ENCODE measurements at places on chromosomes 2 and 18. TPM values are rescaled to one million over a fixed set of nuclear protein-coding genes. Genes with fewer than 3 reads are reported as not detected.

- no peak for DNase-seq
These were observed 92.4 kb downstream of the RHOB start for GRCh38 chr2:20539133-20539719.

DNA sequence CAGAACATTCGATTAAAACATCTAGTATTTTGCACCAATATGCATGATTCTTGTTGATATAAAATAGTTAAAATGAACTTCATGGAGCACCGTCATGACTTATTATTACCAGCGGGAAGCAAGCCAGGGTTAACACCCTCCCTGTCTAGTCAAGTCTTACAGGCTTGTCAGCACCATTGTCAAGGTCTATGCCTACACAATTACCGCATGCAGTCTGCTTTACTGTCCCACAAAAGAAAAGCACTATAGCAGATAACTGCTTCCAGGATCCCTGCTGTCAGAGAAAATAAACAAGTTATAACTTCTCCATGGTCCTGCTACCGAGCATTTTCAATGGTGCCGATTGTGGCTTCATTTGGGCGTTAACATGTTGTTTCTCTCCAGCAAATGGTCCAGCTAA is 968.0 kb upstream of the FAM98A start:
- DNase-seq, result no peak

DNA sequence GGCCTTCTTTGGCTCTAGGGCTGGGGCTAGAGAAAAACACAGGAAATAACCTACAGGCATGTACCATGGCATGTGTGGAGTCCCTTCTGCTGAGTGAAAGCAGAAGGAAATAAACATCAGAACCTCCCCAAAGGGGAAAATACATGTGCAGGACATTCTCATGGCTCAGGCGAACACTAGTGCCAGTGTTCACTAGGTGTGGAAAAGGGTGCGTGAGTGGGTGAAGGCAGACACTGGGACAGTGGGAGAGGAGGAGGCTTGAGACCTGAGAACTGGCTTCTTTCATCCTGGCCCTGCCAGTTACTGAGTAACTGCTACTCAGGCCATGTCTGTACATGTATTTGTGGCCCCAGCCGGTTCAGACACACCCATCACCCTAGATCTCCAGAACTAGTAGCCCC is 268.2 kb downstream of the PRKCE start:
- no peak for DNase-seq

GRCh38 chr2:4753721-4754120 is 938.5 kb upstream of the SOX11 start:
- no peak for DNase-seq

The COQ10B gene
- 27.4 TPM for polyA plus RNA-seq

- DNase-seq, result peak; percentile 14
These were observed 230.1 kb upstream of the PXDN start for GRCh38 chr2:1974397-1974796.

GRCh38 chr2:8393506-8393905 is 288.4 kb upstream of the ID2 start:
- DNase-seq, result no peak

The CRYGD gene
- not detected for polyA plus RNA-seq

DNA sequence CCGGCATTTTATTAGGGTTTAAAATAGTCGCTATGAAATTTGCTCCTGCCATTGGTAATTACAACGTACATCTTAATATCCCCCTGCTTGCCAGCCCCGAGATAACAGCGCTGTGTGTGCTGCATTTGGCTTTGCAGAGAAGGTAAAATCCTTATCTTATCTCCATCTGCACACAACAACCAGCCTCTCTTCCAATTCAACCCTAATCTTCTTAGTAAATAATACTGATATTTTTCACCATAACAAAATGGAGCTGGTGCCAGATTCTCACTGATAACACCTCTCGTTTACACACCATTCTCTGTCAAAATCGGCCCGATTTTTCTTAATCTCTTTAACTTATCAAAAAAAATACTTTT is 61.4 kb upstream of the SIX3 start:
- no peak for DNase-seq

The MYO3B gene
- polyA plus RNA-seq, result 0.44 TPM

DNA sequence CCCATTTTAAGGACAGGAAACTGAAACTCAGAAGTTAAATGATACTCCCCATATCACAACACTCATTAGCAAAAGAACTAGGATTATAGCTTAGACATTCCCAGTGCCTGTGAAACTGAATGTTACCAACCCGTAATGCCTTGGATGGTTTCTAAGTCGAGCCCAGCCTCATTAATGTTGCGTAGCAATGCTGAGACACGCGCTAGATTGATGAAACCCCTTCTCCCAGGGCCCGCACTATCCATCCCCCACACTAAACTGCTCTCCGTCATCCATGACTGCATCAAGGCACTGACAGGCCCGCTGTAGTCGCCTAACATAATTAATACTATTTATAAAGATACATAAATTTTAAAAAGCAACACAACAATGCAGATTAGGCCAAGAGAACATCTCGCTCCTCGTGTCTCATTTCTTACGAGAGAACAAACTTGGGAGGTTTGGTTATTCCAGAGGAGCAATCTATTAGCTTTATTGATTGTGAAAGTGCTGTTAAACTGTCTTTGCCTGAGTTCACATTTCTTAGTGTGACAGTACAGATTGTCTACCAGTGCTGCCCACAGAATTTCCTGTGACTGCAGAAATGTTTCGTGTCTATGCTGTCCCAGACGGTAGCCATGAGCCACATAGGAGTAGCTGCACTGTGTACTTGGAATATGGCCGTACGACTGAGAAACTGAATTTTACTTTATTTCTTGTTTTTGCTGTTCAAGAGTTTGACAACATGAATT is 312.2 kb upstream of the RAB12 start:
- no peak for DNase-seq

- no peak for DNase-seq
These were observed 168.4 kb downstream of the LOXHD1 start for GRCh38 chr18:46488471-46489213.

DNA sequence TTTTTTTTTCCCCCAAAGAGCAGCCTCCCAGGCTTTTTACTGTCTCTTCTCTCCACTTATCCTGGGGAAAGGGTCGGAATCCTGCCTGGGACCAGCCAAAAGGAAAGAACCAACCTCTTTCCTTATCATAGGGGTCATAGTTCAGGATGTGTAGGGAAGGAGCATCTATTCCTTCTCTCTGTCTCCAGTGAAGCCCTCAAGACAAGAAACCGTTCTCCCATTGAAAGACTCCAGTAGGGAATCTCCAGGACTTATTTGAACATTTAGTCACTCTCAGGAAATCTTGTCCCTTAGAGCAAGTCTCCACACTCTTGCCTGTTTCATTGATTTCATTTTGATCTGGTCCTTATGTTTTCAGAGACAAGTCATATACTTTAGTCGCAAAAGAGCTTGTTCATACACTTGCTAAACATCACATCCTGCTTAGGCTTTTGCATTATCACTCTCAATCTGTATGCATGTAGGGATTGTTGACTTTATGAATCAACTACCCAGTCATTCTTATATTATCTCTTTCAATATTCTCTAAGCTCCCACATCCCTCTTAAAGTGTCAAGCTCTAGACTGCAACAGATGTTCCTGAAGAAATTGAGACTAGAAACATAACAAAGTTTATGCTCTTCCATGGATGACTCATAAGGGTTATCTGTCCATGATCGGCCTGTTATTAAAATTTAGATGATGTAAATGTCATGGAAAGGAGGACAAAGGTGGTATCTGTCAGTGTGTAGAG is 116.2 kb upstream of the ST6GAL2 start:
- no peak for DNase-seq

DNA sequence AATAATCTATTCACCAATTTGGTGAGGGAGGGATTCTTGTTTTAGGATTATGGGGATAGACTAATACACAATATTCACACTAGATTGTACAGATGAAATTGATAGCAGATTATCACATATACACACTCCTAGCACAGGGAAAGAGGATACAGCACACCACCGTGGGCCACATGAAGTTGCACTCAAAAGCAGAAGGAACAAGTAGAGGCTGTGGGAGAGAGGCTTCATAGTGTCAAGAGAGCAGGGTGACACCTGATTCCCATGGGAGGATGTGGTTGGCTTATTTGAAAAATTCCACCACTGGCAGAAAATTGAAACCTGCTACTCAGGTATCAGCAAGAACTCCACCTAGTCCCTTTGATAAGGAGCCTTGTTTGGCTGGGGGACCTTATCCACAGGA is 395.6 kb downstream of the SPAG16 start:
- no peak for DNase-seq

- DNase-seq, result no peak
These were observed 25.0 kb downstream of the WIPF1 start for GRCh38 chr2:174572556-174572955.

GRCh38 chr18:48197819-48198218 is 211.4 kb downstream of the ZBTB7C start:
- DNase-seq, result no peak

DNA sequence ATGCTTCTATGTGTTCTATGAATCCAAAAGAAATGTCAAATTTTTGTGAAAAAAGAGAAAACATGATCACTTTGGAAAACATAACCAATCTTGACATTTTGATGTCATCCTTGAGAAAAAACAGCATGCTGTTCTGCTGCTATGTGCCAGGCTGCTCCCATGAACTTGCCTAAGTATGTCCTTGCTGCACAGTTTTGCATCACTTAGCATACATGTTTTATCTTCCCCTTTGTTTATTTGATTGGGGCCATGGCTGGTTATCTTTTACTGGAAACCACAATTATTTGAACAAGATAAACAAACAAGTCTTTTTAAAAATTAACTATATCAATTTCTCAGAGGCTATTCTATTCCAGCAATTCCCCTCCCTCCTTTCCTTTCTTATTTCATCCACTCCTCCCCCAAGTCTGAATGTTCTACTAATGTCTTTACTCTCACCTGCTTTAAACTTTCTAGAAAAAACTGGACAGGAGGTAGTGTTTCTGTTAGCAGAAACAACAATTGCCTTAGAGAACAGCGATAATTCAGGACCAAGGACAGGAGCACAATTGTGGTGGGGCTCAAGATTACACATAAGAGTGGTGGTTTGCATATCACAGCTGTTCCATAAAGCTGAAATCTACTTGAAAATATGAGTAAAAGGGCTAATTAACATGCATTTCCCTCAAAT is 6.7 kb downstream of the AOX1 start:
- DNase-seq, result no peak

GRCh38 chr2:231780123-231780908 is 766 bp downstream of the PDE6D start:
- no peak for DNase-seq

The CFAP210 gene
- polyA plus RNA-seq, result 0.05 TPM

GRCh38 chr2:164369366-164369765 is 251.9 kb downstream of the GRB14 start:
- DNase-seq, result no peak

GRCh38 chr2:101146535-101146934 is 4.6 kb downstream of the TBC1D8 start:
- DNase-seq, result no peak

The PDCD1 gene
- 0.29 TPM for polyA plus RNA-seq

The CYP1B1 gene
- polyA plus RNA-seq, result 10.7 TPM

- DNase-seq, result no peak
These were observed 14.3 kb upstream of the B3GNT7 start for GRCh38 chr2:231380991-231381847.

- DNase-seq, result no peak
These were observed 14.8 kb upstream of the ZAP70 start for GRCh38 chr2:97698530-97698929.

The AQP12B gene
- polyA plus RNA-seq, result not detected

The CYTIP gene
- 3.5 TPM for polyA plus RNA-seq

DNA sequence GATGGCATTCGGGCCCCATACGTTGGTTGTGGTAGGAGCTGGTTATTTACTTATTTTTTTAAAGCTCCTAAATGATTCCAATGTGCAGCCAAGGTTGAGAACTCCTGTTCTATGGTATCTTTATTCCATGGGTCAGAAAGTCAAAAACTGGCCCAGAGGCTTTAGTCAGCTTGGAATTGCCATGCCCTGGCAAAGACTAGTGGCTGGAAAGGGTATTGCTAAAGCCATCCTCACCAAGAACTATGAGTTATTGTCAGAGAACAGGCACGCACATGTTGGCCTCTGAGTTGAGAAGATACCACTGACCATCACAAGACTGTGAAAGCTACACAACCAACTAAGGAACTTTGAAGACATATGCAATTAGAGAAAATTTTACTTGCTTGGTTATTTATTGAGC is 47.9 kb upstream of the ACMSD start:
- no peak for DNase-seq

DNA sequence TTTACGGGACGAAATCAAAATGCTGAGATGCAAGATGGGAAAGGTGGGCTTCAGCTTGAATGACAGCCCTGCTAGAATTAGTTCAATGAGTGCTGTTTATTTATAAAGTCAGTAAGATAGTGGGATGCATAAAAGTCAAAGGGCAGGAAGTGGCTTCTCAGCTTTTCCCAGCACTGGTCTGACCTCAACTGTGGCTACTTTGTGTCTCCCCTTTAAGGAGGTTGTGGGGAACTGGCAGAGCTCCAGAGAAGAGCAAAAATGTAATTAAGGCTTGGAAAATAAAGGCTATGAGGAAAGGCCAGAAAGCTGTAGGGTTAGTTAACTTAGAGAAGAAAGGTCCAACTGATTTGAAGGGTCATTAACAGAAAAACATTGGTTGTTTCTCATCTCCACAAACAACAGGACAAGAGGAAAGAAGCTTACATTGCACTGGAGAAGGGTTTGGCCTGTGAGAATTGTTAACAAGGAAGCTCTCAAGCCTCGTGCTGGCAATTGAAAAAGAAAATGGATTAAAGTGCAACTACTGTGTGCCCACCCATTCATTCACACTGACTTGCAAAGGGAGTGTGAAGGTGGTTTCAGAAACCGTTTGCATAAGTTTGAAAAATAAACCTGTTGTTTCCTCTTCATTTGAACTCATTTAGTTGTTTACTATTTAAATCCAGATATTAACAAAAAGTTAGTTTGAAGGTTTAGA is 68.8 kb upstream of the CD28 start:
- DNase-seq, result no peak

DNA sequence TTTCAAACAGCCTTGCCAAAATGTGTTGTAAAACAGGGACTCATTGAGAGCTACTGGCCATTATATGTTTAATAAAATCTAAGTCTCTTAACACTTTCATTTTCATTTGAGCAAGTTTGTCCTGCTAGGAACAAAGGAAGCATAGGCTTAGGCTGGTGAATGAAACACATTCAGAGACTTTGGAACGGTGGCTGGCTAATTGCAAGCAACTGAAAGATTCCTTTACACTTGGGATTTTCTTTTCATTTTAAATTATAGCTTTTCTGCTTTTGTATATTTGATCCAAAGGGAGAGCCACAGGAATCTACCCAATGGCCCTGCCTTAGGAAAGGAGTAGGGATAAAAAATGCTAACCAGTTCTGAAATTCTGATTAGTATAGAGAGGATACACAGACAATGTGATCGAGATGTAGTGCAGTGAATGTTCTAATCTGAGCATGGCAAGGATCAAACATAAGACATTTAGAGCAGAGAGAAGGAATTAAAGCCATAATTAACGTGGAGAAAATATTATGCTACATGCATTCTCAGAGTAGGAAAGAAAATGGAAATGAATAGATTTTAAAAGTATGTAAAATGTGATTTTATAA is 911.4 kb upstream of the SLC39A10 start:
- no peak for DNase-seq

The ARHGAP15 gene
- 3.9 TPM for polyA plus RNA-seq

- DNase-seq, result no peak
These were observed 567.5 kb downstream of the BCL11A start for GRCh38 chr2:59985923-59986322.

Data from urinary bladder (tissue), 4 donors.